ENCODE measurements at places on chromosomes 3 and 15.

DNA sequence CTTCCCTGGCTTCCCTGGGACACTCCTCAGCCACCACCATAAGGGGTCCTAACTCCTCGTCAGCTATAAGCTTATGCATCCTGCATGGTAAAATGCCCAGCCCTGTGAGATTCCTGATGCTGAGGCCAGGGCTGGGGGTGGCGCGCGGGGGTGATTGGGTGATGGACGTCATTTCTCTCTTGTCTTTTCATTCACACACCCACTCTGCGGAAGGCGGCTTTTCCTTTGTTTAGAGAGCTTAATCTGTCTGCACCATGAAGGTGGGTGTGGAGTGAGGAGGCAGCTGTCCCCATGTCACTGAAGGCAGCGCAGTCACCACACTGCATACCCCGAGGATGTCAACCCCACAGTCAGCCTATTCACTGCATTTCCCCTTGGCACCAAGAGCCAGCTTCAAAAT lies 110.0 kb upstream of the NSMCE3 start:
- DNase-seq = no peak

- DNase-seq = no peak
Observed at GRCh38 chr15:39327005-39327730, 253.7 kb upstream of the THBS1 start.

- no peak for DNase-seq
Observed at GRCh38 chr3:167913219-167913835, 177.8 kb downstream of the SERPINI1 start.

DNA sequence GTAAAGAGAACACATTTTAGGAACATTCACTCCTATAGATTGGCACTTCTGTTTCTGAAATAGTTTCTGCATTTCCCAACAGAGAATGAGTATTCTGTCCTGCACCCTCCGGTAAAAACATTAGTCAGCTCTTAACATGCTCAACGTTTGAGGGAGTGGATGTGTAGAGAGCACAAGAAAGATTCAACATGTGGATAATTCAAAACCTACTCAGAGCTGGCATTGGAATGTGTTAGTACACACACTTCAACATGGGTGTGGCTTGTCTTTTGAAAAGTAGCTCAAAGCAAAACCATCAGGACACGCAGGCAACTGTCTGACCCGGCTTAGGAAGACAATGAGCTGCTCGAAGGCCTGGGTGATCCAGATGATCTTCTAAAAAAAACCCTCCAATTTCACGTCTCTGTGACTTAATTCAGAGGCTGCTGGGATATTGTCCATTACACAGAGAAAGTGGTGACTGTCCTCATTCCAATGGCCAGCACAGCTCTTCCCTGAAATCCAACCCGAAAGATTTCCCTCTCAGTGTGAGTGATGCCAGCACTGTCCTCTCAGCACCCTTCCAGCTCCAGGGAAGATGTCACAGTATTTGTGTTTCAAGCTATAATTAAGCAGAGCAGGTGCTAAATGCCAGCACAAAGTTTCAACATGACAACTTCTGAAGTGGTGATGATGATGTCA lies 18.1 kb downstream of the FBN1 start:
- no peak for DNase-seq

- DNase-seq = no peak
Observed at GRCh38 chr3:8648909-8649741, 4.5 kb upstream of the SSUH2 start.

DNA sequence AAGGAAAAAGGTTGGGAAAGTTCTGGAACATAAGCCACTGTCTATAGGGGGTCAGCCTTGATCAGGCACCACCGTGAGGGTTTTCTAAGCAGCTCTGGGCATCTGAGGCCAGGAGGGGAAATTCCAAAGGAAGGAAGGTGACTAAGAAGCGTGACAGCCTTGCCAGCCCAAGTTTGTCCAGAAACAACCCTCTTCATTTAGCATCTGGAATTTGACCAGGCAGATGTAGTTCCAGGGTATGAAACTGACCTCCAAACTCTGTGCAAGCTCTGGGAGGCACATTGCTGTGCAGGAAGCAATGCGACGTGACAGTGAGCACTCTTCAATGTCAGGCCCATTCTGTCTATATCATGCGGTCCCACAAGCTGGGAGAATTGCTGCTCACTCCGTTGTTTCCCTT lies 85.4 kb upstream of the TPM1 start:
- no peak for DNase-seq

GRCh38 chr3:103511891-103512290 lies 1077.1 kb downstream of the ZPLD1 start:
- no peak for DNase-seq

DNA sequence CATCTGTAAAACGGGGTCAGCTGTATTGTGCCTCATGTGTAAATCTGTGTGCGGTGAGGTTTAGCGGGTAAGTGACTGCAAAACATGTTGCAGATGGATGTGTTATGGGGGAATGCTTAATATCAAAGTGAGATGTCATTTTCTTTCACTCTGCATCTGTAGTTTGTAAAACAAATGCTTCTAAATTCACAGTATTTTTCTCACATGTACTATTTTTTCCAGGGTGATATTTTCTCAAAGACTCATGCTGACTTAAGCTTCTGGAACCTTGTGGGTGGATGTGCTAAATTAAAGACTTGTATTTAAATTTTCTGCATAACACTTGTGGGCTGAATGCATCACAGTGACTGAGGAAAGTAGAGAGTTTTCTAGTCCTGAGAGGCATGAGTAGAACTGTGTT lies 115.2 kb upstream of the TP63 start:
- no peak for DNase-seq

All from stimulated activated CD4-positive, alpha-beta T cell treated with anti-CD3 and anti-CD28 coated beads, Interleukin-2, amount 100 ng/mL, for 24 hours (primary cell).